MG63 (cell line): ENCODE measurements at places on chromosomes 2 and 18. TPM values are rescaled to one million over a fixed set of nuclear protein-coding genes. Genes with fewer than 3 reads are reported as not detected.
A peak's percentile ranks its signal among the peaks of the same experiment; 100 is the strongest.

- DNase-seq: no peak
Measured at GRCh38 chr18:39604836-39605235, 2039.2 kb upstream of the CELF4 start.

DNA sequence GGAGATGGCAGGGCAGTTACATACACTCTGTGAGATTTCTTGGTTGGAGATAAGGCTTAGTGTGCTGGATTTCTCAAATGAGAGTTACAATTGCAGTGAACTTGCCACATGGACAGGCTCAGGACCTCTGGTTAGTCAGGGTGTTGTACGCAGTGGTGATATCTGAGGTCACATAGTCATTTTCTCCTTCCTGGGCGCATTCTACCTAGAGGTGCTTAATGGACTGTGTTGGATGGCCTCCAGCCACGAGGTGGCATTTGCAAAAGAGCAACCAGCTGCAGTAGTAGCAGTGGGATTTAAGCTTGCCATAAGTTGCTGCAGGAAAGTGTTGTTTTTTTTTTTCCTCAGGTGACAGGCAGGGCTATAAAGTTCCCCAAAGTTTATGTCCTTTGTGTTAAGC is 173.8 kb upstream of the TMEM200C start:
- DNase-seq: no peak

Gene LIMS4
- total RNA-seq: 0.26 TPM in 1 of 2 replicates, not detected in the other

Gene SSB
- total RNA-seq: 101 and 193 TPM in 2 replicates

DNA sequence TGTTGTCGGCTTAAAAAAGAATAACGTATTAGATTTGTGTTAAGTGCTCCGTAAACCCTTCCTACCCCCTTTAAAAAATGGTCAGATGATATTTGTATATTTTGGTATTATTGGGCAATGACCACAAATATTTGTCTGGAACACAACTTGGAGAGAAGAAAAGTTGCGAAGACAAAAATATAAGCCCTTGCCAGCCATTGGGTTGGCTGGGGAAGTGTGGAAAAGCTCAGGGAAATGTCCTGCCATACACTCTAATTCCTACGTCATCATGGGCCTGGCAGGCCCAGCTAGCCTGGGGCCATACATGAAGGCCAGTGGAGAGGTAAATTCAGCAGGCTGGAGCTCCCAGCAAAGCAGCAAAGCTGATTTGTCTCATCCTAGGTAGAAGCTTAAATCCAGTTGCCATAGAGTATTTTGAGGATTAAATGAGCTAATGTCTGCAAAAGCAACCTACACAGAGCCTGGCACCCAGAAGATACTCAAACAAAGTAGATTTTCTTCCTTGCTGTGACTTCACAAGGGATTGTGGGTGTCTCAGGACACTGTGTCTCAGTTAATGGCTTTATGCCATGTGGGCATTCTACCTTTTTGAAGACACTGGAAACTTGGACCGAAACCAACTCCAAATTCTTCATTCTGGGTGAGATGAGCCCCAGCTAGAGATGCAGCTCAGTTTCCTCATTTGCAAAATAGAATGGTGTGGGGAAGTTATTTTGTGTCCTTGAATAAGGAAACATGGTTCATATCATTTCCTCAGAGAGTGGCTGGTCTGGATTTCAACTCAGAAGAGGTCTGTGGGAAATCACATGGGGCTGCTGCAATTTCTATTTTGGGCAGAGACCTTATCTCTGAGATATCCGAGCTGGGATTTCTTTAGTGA is 87.9 kb upstream of the MAP4K3 start:
- DNase-seq: peak; percentile 65

Gene FIGN
- 0.07 and 0.16 TPM in 2 replicates for total RNA-seq

DNA sequence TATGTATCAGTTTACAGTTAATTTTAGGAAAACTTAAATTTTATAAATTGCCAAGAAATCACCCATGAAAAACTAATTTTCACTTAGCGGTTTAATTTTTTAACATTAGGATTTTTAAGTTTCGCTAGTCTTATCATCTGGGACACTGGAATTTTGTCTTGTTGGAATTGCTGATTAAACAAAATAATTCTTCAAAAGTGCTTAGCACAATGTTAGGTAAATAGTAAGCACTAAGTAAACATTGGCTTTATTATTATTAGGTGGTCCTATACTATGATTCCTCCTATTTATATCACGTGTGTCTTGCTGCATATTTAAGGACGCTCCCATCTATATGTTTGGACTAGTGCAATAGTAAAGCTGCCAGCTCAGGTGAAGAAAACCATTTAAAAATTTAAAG is 54.6 kb upstream of the MAP4K3 start:
- no peak for DNase-seq

Gene GLI2
- 0.47 and 1.3 TPM in 2 replicates for total RNA-seq
